Stimulated activated CD4-positive, alpha-beta T cell treated with anti-CD3 and anti-CD28 coated beads, Interleukin-15, amount 100 ng/mL, for 48 hours (primary cell): ENCODE measurements at places on chromosomes 16 and 17.

GRCh38 chr16:4695473-4696171 is 2.3 kb downstream of the NUDT16L1 start:
- DNase-seq, result no peak

GRCh38 chr16:68943961-68944360 is 100.6 kb downstream of the TANGO6 start:
- no peak for DNase-seq

DNA sequence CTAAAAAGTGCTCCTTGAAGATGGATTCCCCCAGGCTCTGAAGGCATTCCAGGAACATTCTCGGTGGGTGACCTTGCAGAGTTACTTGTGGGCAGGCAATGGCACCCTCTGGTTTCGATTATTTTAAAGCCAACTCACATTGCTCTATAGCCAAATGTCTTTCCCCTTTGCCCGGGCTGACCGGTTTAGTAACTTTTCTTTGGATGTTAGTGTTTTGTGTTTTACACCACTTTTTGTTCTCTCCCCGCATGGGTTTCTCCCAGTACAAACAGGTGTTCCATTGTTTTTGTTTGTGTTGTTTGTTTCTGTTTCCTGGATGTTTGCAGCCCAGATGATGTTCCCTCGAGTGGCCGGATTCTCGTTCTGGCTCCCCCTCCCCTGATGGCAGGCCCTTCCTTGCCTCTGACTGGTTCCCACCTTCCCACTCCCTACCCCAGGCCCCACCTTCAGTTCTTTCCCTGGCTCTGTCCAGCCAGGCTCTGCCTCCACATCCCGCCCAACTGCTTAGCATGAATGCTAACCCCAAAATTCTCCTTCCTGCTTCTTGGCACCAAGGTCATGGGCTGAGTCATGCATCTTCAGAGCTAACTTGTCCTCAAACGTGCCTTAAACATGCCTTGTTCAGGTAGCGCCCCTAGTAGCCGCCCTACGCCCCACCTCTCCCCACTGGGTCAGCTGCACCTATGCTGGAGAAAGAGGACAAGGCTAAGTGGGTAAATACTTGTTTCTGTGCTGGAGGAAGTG is 40.6 kb downstream of the ELAC2 start:
- no peak for DNase-seq

DNA sequence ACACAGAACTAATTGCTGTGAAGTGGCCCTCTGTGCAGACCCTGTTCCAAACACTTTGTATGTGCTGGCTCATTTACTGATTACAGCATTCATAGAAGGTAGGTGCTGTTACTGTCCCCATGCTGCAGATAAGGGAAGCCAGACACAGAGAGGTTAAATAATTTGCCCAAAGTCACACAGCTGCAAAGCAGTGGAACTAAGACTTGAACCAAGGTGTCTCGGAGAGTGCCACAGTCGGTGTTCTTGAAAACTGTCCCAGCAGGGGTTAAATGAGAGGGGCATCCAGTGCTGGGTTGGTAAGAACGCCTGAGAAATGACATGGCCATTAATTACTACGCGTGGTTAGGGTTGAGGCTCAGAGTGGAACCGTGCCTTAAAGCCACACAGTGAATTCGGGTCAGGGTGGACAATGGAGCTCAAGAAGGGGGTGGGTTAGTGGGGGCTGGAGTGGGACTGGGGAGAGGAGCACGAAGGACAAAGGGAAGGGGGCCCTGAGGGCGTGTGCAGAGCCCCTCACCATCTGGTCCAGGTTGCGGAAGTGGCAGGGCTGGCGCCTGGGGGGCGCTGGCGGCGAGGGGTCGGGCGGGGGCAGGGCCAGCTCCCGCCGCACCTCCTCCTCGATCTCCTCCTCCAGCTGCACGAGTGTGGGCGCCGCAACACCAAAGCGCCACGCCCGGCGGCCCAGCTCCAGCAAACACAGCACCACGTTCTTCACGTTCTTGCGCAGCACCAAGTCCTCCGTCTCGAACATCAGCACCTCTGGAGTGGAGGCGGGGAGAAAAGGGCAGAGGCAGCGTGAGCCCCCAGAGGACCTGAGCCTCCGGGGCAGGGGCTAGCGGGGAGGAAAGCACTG is 3.3 kb downstream of the GAS2L2 start:
- DNase-seq, result no peak

- no peak for DNase-seq
Measured at GRCh38 chr17:82497483-82498405, 21.8 kb upstream of the FOXK2 start.

DNA sequence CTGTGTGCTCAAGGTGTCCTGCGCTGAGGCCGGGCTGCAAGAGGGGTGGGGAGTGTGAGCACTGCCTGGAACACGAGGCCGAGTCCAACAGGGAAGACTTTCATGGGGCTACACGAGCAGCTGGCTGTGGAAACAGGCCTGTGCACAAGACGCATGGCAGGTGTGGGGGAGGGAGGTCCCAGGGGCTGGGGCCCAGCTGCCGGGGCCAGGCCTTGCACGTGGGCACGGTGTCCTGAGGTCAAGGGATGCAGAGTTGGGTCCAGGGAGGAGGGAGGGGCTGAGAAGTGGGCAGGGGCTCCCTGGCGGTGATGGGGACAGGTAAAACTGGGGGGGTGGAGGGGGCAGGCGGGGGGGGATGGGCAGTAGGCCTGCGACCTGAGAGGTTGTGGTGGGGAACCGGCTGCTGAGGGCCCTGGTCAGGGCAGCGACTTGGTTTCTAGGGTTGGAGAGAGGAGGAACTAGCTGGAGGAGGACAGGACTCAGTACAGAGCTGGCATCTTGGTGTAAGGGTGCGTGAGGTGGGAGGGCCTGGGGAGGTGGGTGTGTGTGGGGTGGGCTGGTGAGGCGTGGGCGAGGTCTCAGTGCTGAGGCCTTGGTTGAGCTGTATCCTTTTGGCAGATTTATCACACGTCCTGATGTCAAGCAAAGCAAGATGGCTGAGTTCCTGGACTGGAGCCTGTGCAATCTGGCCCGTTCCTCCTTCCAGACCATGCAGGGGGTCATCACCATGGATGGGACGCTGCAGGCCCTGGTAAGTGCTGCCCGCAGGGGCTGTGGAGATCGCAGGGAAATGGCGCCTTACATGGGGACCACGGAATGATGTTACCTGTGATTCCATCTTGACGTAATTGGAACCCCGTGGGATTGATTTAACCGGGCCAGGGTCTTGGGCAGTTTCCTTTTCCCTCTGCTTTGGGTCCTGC is 29.4 kb downstream of the TBCD start:
- DNase-seq, result no peak

DNA sequence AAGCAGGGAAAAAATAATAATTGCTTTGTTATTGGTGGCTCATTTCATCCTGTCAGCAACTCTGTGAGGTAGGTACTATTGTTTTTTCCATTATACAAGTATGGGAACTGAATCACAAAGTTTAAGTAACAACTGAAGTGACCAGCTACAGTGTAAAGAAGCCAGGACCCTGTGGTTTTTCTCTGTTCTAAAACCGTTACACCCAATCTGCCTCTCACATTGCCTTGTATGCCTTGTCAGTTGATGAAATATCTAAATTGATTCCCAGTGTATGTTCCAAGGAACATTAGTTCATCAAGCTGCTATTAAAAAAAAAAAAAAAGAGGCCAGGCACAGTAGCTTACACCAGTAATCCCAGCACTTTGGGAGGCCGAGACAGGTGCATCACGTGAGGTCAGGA is 5.4 kb downstream of the PIGL start:
- no peak for DNase-seq

- DNase-seq, result no peak
Measured at GRCh38 chr16:19008245-19009169, 24.8 kb downstream of the TMC7 start.

DNA sequence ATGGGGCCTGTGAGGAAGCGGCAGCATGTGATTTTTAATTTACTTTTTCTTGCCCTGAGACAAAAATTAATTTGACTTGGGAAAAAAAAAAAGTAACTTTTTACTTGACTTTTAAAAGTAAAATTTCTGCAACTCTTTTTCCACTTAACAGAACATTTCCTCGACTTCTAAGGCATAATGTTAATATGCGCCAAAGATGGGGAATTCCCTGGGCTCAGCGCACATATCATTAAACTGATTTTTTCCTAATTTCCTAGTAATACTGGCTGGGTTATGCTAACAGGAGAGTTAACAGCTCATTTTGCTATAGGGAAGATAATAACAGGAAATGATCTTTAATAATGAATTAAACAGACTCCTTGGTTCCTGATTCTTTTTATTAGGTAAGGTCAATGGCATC is 120.6 kb upstream of the CDH5 start:
- no peak for DNase-seq

GRCh38 chr17:63039342-63039741 is 73.3 kb downstream of the TANC2 start:
- DNase-seq, result no peak

GRCh38 chr16:72979974-72980373 is 68.0 kb downstream of the ZFHX3 start:
- no peak for DNase-seq

- DNase-seq, result no peak
Measured at GRCh38 chr17:80960797-80961452, 30.7 kb upstream of the CHMP6 start.

GRCh38 chr17:55883149-55883548 is 132.3 kb downstream of the PCTP start:
- DNase-seq, result no peak

GRCh38 chr16:77009453-77009852 is 181.5 kb upstream of the MON1B start:
- no peak for DNase-seq

DNA sequence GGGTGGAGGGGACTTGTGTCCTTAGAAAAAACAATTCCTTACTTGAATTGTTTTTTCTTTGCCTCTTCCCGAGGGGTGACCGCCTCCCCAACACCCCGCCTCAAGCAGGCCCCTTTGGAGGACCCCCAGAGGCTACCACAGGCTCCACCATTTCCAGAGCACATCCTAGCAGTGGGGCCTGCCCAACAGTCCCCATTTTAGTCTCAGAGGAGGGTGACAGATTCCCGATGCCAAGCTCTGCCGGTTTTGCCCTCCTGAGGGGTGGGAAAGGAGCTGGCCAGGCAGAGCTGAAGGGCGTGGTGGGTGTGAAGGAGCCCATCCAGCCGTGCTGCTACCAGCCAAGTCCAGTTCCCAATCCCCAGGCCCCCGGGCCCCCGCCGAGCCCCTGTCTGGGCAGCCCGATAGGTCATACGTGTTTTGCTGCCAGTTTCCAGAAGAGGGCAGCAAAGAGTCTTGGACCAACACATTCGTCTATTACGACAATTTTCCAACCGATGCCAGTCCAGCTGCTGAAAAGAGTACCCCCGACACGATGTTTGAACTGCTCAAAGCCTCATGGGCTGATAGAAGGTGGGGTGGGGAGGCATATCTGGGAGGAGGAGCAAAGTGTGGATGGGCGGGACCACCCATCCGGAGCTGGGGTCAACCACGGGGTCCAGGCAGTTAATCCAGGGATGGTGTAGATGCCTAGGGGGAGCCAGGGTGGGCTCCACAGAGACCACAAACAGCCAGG is 18.8 kb upstream of the GAA start:
- DNase-seq, result peak; percentile 58

DNA sequence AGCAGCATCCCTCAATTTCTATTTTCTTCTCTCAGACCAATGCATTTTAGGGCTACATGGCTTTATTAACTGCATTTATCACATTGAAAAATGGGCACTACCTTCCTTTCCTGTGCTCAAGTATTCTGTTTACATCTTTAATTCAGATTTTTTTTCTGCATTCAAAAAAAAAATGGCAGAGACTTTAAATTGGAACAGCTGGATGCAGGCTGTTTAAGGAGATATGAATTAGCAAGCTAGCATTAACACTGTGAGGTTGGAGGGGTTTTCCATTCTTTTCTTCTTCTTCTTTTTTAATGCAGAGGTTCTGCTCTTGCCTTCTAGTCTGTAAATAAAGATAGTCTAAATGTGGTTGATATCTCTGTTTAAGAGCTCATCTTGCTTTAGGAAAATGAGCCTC is 242.9 kb upstream of the RBFOX1 start:
- no peak for DNase-seq

DNA sequence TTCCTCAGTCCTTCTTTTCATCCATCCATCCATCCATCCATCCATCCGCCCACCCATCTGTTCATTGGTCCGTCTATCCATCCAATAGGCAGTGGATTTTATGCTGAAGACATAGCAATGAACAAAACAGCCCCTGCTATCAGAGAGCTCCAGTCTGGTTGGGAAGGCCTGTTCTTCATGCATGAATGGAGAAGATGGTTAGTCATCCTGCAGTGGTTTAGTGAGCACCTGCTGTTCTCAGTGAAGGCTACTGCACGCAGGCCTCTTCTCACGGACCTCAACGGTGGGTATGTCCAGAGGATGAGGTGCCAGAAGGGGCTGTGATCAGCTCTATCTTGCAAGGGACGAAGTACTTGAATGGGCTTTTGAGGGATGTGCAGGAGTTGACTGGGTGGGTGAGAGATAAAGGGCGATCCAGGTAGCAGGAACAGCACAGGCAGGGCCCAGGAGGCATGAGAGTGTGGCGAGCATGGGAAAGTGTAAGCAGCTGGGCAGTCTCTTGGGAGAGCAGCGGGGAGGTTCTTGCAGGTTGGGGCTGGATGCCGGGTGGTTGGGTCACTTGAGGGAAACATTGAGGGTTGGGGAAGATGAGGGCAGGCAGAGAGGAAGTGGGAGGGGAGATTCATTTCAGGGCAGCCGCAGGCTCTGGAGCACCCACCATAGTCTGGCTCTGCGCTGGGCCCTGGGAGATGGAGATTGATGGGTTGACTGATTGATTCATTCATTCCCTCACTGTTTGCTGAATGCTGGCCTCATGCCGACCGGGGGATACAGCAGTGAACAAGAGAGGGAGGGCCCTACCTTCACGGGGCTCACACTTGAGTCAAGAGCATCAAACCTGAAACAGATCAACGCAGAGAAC is 115.0 kb upstream of the CIBAR2 start:
- DNase-seq, result no peak

DNA sequence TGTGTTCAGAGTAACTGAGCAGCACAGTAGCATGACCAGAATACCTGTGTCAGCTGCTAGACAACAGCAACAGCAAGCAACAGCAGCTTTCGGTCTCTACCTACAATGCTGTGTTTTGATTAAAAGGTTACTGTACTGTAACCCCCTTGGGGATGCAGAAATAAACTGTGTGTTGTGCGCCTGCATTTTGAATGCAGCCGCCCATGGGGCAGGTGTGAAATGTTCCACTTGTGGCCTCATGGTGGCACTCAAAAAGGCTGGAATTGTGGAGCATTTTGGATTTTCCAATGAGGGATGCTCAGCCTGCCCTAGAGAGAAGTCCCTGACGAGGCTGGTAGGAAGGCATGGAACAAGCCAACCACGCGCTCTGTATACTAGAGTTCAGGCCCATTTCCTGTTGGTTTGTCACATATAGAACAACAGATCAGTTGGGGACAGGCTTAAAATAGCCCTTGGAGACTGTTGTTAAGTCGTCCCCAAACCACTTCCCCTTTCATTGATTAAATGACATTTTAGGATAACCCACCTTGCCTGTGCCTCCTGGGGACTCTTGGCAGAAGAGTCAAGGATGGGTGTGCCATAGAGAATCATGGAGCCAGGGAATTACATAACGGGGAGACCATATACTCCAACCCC is 27.1 kb downstream of the SCPEP1 start:
- DNase-seq, result no peak

- DNase-seq, result no peak
Measured at GRCh38 chr16:9409560-9410493, 318.4 kb downstream of the HAPSTR1 start.

DNA sequence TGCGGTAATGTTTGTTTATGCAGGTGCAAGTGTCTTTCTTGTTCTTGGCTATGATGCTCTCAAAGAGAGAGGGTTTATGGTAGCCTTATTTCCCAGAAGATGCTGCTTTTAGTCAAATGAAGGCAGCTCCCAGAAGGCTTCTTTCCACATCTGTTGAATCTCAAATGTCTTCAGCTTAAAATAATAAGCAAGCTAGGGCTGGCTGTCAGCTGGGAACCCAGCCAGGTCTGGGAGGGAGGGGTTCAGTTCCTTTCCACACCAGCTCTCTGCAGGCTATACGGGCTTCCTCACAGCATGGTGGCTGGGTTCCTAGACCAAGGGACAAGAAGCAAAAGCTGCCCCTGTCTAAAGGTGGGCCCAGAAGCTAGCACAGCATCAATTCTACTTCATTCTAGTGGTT is 47.4 kb upstream of the ATF7IP2 start:
- no peak for DNase-seq
